LHCN-M2 (cell line): ENCODE measurements at places on chromosomes 2 and 18.

- DNase-seq: peak; percentile 53
These were observed 65.5 kb upstream of the KLF7 start for GRCh38 chr2:207231106-207231865.

DNA sequence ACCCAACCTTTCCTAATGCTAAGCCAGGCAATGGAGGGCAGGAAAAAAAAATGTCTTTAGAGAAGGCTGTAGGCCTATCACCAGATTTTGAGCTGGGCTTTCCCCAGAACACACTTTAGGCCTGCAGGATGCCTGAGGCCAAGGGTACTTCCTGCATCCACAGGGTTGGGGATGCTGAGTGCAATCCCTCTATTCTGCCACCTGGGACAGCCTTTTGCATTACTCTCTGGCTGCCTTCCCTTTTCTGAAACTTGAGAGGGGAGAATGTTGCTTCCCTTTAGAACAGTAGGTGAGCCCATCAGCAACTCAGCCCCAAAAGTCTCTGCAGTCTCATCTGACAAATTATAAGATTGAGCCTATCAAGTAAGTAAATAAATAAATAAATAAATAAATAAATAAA, 195.2 kb downstream of the SLC8A1 start:
- DNase-seq: peak; percentile 49

DNA sequence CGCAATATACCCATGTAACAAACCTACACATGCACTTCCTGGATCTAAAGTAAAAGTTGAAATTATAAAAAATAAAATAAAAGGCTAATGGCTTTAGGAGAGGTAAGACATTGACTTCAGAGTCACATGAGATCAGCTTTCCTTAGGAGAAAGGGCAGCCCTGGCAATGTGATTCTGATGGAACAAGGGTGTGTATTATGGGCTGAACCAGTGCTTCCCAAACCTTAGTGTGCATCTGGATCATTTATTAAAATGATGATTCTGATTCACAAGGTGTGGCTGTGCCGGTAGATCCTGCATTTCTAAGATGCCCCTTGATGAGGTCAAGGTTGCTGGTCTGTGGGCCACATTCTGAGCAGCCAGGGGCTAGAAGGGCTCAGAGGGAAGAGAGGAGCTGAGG, 42.6 kb downstream of the LAMA3 start:
- DNase-seq: no peak

DNA sequence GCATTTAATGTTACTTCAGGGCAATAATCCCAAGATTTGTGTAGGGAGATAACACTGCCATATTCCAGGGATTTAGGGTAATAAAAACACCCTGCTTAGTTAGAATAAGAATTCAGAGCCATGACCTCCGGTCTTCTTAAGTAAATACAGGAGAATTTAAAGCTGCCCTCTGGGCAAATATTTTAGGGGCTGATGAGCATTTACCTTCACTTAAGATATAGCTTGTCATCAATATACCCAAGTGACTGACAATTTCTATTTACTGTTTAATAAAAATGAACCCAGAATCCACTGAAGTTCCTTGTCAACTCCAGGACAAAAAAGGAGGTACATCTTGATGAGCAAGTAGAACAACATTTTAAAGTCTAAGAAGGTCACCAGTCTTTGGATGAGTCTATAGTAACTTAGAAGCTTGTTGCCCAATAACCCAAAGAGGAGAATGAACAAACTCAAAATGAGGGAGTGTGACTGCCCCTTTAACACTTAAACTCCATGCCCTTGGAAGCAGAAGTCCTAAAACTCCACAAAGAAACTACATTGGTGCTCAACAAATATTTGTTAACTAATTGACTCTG, 24.3 kb upstream of the IKZF2 start:
- DNase-seq: no peak

DNA sequence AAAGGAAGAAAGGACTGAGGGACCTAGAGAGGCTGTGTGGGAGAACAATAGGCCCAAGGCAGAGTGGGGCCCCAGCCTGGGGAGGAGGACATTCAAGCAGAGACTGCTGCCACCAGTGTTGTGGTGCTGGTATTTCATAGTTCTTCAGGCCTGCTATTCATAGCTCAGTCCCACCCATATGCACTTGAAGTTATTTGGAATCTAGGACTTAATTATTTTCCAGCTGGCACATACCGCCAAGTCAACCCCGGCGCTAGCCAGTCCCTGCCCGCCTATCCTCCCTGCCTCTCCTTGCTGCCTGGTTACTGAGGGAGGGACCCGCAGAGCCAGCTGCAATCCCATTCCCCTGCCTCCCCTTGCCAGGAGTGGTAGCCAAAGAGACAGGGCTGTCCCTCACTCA, 141.2 kb downstream of the CABLES1 start:
- no peak for DNase-seq

- DNase-seq: no peak
These were observed 117.5 kb downstream of the RTP5 start for GRCh38 chr2:241986836-241987641.

- no peak for DNase-seq
These were observed 5.9 kb downstream of the PPP3R1 start for GRCh38 chr2:68246396-68246795.

DNA sequence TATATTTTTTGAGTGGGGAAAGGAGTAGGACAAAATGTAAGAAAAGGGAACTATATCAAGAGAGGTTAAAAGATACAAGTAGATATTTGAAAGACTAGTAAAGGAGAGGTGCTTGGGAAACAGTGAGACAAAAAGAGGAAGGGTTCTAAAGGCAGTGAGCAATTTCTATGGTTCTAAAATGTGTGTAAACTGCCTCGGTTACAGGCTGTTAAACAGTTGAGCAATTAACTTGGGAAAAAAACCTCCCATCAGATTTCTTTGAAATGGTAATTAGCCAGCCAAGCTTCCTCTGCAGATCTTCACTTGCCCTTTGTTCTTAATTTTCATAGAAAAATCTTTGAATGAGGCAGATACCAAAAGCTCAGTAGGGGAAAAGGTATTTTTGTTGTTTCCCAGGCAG, 238.7 kb upstream of the KCNH7 start:
- no peak for DNase-seq

DNA sequence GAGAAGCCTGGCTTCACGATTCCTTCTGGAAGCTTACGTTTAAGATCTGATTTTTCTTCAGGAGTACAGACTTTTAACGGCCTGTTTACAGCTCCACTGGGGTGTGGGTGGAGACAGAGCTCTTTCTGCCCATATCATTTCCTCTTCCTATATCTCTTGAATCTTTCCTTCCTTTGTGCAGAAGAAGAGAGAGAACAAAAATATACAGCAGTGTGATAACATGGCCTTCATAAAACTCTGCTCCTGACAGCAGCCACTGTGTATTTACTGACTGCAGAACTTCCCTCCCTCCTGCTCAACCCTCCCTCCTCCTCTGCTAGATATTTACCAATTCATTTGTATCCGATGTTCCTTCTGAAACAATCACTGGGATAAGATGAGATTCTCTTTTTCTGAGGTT, 34.1 kb upstream of the REEP1 start:
- no peak for DNase-seq

DNA sequence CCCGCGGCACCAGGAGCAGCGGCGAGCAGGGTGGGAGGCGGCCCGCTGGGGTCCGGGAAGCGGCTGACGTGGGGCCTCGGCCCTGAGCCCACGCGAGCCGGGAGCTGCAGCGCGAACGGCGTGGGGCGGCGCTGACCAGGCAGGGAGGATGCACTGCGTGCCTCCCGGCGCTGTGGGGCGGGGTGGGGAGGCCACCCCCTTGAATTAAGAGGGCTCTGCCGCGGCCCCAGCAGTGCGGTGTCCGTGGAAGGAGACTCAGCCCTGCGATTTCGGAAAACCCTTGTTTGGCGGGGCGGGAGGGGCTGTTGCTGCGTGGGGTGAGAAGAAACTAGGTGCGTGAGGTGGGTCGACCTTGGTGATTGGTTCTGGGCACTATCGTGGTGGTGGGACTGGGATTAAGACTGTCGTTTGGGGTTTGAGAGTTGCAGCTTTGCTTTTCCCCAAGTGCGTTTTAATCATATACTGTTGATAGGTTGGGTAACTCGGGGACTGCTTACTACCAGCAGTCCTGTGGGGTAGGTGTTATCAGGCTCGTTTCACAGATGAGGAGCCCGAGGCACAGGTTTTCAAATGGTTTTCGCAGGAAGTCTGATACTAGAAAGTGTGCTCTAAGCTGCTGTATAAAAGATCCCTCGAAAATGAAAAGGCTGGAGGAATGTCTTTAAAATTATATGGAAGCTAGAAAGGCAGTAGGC, 722 bp downstream of the ACSL3 start:
- DNase-seq: peak; percentile 36

GRCh38 chr2:127569666-127570065, 34.2 kb downstream of the MYO7B start:
- no peak for DNase-seq

DNA sequence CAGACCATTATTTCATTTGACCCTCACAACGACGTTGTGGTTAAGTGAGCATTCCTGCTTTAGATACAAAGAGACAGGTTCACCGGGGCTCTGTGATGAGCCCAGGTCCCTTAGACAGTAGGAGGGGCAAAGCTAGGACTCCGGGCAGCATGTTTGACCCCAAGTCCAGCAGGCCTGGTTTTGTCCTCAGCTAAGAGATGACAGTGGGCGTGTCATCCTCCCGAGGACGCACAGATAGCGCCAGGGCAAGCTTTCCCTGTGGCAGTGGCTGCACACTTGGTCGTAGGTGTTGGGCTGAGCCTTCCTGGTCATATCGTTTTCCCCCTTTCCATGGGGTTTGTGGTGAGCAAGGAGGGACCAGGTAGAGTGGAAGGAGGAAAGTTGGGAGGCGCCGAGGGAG, 76.3 kb downstream of the MTCL1 start:
- no peak for DNase-seq

GRCh38 chr2:168190590-168191336, 56.6 kb downstream of the STK39 start:
- no peak for DNase-seq

DNA sequence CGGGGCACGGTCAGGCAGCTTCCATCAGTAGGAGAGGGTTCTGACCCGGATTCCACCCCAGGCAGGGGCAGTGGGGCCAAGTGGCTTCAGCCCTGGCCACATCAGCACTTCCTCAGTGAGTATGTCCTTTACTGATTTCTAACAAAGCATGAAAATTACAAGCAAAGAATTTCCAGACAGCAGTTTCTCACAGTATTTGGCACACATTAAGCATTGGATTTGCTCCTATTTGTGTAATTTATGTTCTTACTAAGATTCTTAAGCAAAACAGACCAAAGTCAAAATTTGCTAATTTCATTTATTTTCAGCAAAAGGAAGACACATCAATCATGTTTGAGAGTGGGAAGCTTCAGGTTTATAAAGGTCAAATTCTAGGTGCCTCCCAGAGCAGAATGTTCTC, 73.3 kb upstream of the NFATC1 start:
- no peak for DNase-seq

DNA sequence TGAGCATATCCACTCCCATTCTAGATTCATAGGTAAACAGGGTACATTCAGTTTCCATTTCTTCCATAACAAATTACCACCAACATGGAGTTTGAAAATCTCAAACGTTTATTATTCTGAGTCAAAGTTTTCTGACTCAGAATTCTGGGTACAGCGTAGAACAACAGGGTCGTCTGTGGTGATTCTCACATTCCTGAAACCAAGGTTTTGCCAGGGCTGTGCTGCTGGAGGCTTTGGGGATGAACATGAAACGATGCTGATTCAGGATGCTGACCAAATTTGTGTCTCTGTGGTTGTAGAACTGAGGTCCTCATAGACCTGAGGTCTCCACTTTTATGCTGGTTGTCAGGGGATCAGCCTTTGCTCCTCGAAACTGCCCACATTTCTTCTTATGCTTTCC, 255.7 kb downstream of the DSEL start:
- DNase-seq: peak; percentile 87

DNA sequence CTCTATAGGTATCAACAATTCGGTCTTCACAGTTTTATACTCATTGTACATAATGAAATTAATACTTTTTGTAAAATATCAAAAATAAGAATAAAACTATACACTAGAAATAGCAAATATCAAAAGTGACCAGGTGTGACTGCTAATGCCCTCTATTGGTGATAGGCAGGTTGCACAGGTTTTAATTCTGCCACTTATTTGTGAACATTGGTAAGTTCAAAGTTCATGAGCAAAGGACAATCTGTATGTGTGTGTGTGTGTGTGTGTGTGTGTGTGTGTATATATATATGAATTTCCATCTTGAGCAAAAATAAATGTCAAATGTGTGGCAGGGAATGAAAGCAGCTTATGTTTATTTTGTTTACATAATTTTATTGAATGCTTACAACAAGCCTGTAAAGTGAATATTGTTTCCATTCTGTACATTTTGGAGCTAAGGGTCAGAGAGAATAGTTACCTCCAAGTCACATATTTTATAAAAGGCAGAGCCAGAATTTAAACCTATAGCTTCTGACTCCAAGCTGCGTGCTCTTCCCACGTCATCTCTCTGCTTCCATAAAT, 537.4 kb downstream of the CPS1 start:
- DNase-seq: no peak

DNA sequence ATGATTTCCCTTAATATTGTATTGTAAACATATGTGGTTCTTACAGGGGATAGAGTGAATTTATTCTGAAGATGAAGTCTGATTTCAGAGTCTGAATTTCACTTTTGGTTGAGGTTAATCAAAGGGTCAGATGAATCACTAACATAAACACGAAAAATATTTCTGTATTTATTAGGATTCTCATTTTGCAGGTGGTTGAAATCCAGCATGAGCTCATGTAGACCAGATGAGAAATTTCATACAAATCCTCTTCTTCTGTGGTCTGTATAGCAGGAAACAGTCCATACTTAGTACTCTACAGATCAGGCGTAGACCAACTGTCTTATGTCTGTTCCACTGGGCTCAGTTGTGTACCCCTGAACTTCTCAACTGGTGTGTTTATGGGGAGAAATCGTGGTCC, 157.8 kb downstream of the BABAM2 start:
- DNase-seq: peak; percentile 29
